CD4-positive, alpha-beta T cell treated with Interleukin-17A for 4 hours (primary cell): ENCODE measurements at places on chromosomes 2 and 18.

DNA sequence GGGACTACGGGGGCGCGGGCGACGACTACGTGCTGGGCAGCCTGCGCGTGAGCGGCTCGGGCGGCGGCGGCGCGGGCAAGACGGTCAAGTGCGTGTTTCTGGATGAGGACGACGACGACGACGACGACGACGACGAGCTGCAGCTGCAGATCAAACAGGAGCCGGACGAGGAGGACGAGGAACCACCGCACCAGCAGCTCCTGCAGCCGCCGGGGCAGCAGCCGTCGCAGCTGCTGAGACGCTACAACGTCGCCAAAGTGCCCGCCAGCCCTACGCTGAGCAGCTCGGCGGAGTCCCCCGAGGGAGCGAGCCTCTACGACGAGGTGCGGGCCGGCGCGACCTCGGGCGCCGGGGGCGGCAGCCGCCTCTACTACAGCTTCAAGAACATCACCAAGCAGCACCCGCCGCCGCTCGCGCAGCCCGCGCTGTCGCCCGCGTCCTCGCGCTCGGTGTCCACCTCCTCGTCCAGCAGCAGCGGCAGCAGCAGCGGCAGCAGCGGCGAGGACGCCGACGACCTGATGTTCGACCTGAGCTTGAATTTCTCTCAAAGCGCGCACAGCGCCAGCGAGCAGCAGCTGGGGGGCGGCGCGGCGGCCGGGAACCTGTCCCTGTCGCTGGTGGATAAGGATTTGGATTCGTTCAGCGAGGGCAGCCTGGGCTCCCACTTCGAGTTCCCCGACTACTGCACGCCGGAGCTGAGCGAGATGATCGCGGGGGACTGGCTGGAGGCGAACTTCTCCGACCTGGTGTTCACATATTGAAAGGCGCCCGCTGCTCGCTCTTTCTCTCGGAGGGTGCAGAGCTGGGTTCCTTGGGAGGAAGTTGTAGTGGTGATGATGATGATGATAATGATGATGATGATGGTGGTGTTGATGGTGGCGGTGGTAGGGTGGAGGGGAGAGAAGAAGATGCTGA is 1.4 kb downstream of the SOX11 start:
- DNase-seq: no peak

GRCh38 chr18:60895181-60895580 is 438.0 kb upstream of the CDH20 start:
- no peak for DNase-seq

DNA sequence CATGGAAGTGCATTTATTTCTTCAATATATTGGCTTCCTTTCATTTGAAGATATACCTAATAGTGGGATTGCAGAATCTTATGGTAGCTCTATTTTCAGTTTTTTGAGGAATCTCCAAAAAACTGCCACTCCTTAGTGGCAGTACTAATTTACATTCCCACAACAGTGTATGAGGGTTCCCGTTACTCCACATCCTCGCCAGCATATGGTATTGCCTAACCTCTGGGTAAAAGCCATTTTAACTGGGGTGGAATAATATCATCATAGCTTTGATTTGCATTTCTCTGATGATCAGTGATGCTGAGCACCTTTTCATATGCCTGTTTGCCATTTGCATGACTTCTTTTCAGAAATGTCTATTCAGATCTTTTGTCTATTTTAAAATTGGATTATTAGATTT is 471.9 kb upstream of the UBE2E3 start:
- DNase-seq: no peak

DNA sequence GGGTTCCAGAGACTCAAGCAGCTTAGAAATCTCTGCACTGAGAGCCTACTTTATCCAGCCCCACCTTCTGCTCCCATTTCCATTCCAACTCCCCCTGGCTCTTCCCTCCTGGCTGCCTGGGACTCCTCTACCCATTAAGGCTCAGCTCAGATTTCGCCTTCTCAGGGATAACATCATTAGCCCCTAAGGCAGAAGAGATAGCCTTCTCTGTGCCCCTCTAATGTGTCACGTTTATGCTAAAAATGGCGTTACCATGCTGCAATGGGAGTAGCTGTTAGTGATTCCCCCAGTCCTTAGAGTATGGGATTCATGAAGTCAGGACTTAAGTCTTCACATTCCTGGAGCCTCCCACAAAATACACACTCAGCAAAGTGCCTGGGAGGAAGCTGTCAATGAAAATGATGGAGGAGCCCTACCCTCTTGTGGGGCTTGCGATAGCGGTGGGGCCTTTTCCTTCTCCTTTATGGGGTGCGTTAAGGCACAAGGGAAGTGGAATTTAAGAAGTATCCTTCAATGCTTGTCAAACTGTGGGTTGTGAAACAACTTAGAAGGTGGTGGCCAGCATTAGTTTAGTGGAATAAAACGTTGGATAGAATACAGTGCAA is 144.7 kb upstream of the COPS8 start:
- DNase-seq: no peak

DNA sequence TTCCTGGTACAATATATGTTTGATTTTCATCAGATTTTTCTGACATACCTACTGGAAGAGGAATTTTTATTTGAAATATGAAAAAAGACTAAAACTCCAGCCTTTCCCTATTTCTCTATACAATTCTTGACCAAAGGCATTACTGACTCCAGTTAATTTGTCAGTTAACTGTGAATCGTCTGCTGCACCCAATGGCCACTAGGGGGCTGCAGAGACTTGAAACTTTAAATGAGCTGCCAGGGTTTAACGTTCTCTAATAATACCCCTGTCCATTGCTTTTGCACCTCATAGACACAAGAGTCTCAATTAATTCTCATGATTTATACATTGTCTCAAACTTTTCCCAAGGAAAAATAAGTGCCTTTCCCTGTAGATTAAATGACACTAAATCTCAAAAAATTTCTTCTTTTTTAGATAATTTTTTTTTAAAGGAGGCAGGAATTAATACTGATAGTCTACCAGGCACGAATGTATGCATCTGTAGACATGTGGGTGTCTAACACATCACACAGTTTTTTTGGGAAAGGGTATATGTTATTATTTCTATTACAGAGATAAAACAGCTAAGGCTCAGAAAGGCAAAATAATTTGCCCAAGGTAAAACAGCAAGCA is 1.8 kb upstream of the ALK start:
- peak; percentile 50 for DNase-seq

- DNase-seq: no peak
These were observed 544 bp downstream of the ADRA2B start for GRCh38 chr2:96115631-96116423.

GRCh38 chr18:69537183-69537582 is 136.5 kb downstream of the DOK6 start:
- no peak for DNase-seq

- DNase-seq: no peak
These were observed 472.6 kb upstream of the NETO1 start for GRCh38 chr18:73340135-73340977.

DNA sequence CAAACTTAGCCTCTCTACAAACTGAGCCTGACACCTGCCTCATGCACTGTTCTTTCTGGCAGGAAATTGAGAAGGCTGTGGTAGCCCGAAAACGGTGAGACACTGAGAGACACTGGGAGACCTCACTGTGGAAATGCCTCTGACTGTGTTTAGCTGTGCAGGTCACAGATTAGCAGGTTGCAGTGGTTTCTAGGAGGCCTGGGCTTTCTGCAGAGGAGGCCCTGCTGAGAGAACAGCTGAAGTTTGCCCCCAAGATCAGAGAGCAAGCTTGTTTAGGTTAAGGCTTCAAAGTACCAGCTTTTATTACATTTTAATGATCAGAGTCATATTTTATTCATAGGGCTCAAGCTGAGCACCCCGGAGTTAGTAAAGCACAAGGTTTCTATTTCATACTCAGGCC is 68.7 kb upstream of the LYPD6 start:
- no peak for DNase-seq

DNA sequence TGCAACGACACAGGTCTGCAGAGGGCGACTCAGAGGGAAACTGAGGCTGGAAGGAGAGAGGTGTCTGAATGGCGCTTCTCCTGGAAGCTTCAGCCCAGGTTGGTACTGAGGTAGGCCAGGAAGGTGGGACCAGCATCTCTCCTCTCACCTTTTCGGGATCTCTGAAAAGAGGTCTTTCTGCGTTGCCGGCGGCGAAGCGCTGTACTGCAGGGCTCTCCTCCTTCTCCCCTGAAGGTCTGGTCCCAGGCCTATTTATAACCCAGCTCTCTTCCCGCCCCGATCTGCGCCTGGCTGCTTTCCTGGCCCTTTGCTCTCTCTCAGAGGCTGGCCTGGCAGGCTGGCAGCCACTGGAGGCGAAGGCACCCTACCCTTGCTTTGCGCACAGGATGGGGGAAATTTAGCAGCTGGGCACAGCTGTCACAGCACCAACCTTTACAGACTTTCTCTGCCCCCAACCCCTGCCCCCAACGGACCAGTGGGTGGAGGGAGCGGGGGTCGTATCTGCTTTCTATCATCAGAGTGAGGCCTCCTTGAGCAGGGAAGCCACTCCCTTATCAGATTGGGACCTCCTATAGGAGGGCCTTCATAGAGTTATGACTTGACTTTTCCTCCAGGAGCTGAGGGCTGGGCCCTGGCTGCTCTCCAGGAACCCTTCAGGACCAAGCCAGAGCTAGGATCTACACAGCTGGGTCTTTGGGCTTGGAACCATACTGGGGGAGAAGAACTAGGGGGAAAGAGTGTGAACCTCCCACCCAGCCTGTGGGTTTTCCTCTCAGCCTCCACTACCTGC is 1.1 kb downstream of the DYSF start:
- DNase-seq: no peak

DNA sequence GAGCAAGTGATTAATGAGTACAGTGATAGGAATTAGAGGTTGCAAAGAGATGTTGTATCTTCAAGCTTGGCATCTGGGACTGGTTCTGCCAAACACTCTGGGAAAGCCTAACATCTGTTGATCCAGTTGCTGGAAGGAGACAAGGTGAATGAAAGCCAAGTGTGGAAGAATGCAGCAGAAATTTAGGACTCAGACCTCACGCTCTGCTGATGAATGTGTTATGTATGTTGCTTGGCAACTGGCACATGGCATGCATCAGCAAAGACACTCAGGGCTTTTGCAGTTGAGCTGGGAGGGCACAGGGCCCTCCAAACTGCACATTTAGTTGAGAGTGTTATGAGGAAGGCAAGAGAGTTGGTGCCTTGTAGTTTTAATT is 105.5 kb downstream of the COLEC12 start:
- DNase-seq: no peak

- DNase-seq: no peak
These were observed 94.8 kb upstream of the TPO start for GRCh38 chr2:1318366-1319009.

DNA sequence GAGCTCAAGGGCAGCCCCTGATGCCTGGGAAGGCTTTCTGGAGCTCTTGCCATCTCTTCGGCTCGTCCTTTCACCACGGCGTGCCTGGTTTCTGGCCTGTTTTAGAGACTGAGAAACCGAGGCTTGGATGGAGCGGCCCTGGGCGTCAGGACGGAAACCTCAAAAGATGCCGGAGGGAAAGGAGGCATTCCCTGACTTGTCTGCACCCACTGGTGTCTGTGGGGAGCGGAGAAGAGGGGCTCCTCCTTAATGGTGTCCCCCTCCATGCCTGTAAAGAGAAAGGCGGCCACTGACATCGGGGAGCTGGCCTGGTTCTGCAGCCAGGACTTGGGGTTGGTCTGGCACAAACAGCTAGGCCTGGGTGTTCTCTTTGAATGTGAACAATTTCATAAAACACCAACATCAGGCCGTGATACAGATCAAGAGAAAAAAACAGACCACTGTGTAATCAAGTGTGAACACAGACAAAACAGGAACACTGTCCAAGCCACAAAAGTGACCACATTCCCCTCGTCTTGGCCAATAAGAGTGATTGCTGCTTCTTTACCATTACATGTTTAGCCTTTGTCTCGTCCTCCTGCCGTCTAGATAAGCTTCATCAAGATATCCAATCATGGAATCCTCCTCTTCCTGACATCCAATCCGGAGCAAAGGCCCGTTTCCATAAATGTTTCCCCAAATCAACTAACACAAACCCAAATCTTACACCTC is 633 bp upstream of the ILKAP start:
- no peak for DNase-seq

GRCh38 chr2:20663196-20664070 is 3.5 kb upstream of the GDF7 start:
- no peak for DNase-seq

DNA sequence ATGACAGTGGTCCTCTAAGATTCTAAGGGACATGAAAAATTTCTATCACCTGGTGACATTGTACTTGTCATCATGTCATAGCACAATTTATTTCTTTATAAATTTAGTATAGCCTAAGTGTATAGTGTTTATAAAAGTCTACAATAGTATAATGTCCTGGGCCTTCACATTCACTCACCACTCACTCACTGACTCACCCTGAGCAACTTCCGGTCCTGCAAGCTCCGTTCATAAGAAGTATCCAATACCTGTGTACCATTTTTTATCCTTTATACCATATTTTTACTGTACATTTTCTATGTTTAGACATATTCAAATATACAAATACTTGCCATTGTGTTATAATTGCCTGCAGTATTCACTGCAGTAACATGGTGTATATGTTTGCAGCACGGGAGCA is 72.8 kb upstream of the DSEL start:
- no peak for DNase-seq

GRCh38 chr2:47230418-47230817 is 75.3 kb upstream of the STPG4 start:
- no peak for DNase-seq

DNA sequence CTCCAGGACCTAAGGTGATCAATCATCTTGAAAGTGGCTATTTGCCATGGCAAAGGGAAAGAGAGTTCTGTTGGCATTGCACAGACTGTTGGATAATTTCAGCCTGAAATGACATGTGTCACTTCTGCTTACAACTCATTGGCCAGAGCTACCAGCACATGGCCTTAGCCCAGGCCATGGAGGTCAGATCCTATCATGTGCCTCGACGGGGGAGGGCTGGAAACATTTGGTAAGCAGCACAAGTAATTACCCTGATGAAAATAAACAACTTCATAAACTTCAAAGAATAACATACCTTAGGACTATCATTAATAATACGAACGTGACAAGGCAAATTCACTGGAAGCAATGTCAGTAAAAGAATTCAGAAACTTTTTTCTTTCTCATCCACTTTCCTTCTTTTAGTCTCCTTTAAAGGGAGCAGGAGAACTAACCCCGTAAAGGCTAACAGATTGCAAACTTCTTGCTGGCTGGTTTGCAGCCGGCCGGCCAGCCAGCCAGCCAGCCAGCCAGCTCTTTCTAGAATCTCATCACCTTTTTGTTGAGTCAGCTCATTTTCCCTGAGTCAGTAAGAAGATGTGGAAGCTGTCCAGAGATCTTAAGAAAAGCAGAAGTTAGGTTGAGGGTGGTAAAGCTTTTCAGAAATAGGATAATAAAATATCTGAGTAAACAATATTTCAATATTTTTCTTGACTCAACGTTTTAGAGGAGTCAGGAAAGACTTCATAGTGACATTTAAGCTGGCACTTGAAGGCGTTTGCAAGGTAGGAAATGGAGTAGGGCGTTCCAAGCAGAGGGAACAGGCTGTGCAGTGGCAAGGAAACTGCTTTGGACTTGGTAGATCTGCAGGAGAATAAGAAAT is 31.9 kb downstream of the CNRIP1 start:
- DNase-seq: no peak

- no peak for DNase-seq
These were observed 170.2 kb upstream of the SMAD2 start for GRCh38 chr18:48100651-48101165.

DNA sequence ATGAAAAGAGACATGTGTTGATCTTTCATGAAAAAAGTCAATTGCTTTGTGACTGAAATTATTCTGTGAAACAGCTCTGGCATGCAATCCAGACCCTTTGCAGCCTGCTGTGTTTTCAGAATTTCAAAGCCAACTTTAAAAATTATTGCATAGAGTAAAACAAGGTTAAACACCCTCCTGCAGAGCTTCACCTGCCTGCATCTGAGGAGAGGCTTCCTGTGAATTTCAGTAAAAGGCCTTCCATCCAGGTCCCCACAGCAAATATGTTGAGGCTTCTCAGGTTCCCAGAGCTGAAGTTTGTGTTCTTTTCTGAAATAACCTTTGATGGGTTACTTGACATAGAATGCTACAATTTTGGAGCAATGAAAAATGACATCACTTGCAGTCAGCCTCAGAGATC is 4.1 kb downstream of the XIRP2 start:
- no peak for DNase-seq
